Renal pelvis (tissue), 12 donors: ENCODE measurements at places on chromosomes 6 and 20. TPM values are rescaled to one million over a fixed set of nuclear protein-coding genes. Genes with fewer than 3 reads are reported as not detected.

GRCh38 chr6:32879691-32880090 is 25.7 kb downstream of the PSMB9 start:
- no peak for DNase-seq

GRCh38 chr6:107061125-107062020 is 33.4 kb downstream of the MTRES1 start:
- no peak for DNase-seq

DNA sequence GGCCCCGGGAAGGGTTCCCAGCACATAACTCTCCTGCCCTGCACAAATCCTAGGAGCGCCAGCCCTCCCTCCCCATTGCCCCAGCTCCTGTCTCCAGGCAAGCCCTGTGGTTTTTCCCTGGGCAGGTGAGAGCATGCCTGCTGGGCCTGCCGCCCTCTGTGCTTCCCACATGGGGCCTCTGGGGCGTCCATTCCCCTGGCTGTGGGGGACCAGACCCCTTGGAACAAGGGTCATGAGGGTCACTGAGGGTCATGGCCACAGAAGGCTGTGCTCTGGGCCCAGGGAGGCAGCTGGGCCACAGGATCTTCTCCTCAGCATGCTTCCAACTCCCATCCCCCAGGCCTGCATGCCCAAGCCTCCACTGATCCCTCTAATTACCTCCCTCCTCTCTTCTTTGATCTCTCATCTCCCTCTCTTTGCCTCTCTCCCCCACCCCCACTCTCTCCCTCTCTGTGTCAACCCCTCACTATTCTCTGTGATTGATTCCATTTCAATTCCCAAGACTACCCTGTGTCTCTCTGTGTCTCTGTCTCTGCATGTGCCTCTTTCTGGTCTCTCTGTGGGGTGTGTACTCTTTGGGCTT is 6.1 kb downstream of the MDFI start:
- DNase-seq = no peak

- DNase-seq = no peak
Observed at GRCh38 chr20:605237-605636, 4.9 kb downstream of the TCF15 start.

- DNase-seq = peak; percentile 40
Observed at GRCh38 chr6:40894962-40895799, 143.8 kb downstream of the UNC5CL start.

Gene TMEM30A
- 110 TPM for polyA plus RNA-seq

DNA sequence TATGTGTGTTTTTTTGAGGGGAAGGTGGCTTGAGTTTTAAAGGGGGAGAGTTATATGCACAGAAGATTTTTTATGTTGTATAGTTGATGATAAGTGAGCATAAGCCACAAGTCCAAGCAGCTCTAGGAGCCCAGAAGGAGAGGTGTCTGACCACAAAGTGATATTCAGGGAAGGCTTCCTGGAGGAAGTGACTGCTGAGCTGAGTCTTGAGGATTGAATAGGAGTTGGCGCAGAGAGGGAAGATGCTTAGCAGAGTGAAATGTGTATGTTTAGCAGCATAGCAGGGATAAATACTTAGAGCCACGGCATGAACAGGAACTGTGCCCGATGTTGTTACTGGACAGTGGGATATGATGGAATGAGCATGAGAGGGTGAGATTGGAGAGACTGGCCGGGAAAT is 255.1 kb upstream of the KCNG1 start:
- no peak for DNase-seq

DNA sequence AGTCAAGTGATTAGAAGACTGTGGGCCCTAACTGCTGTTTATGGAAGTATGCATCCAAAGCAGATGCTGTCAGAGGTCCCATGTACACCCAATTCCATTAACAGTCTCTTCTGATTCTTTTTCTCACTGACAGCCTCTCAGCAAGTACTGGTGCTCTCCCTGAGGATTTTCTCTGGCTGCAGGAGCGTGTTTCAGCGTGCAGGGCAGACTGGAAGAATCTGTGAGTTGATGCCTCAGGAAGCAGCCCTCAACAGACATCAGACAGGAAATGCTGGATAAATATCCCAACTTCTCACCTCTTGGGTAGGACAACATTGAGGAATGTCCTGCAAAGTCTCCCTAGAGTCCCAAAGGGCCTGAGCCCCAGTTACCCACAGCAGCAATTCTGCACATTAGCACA is 40.8 kb downstream of the ANKEF1 start:
- DNase-seq = no peak

Gene CALHM5
- 3.4 TPM for polyA plus RNA-seq

Gene CNR1
- 0.85 TPM for polyA plus RNA-seq

GRCh38 chr20:16228722-16229121 is 344.5 kb downstream of the KIF16B start:
- DNase-seq = no peak

Gene PAK5
- polyA plus RNA-seq = 0.52 TPM

DNA sequence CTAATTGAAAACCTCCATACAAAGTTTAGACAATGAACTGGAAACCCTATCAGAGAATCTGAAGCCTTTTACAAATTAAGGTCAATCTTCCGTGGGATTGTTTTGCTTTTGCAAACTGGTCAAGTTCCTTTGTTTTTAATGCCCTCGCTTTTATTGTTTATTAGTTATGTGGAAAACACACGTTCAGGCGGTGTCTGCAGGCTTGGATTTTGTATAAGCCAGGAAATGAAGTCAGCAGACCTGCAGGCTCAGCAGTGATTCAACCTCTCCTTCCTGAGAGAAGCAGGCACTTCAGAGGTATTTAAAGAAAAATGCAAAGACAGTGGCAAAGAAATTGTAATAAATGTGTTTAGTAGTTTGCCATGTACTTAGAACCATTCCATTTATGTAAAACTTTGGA is 103.4 kb upstream of the PDE10A start:
- no peak for DNase-seq

- DNase-seq = no peak
Observed at GRCh38 chr6:91705646-91706045, 1118.8 kb upstream of the MAP3K7 start.

Gene PRSS16
- polyA plus RNA-seq = 0.23 TPM

Gene MICAL1
- 25.8 TPM for polyA plus RNA-seq

DNA sequence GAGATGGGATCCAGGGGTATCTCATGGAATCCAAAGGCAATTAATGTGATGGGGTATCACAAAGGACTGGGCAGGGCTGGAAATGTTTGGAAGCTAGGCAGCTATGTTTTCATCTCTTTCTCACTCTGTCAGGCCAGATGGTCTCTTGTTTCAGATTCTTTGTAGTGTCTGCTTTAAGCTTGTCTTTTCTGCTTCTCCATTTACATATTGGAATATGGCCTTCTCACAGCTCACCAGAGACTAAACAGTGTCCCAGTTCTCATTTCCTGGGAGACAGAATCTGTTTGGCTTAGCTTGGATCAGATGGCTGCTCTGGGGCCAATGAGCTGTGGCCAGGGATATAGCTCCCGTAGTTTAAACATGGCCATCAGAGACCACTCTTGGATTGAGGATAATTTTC is 78.9 kb downstream of the SLC35F1 start:
- no peak for DNase-seq

Gene NUP43
- polyA plus RNA-seq = 46.5 TPM

GRCh38 chr20:20224806-20225205 is 143.1 kb upstream of the INSM1 start:
- DNase-seq = peak; percentile 39

DNA sequence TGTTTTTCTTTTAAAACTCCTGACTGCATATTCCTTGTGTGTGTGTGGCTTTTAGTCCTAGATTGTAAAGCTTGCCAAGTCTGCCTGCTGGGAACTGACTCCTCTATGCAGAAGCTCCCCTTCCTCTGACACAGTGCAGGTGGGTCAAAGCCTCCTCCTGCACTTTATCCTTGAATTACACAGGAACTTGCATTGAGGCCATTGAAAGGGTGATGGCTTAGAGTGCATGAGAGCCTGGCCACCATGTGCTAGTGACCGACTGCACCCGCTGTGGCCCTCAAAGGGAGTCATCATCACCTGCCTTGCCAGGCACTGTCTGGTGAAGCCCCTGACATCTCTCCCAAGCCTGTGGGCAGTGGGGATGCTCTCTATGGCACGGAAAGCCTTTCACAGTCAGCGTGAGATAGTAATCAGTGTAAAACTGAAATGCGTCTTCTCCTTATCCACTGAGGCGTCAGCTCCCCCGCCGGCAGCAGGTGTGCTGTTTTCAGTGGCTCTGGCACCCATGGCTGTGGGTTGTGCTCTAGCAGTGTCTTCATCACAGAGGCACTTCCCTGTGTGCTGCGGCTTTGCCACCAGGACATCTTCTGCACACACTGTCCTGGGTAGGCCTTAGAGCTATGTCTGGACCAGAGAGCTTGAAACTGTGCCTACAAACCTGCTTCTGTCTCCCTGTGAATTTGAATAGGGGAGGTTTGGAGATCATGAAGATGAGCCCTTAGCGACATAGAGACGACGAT is 87.9 kb downstream of the THBS2 start:
- DNase-seq = no peak

Gene MAFB
- polyA plus RNA-seq = 143 TPM

DNA sequence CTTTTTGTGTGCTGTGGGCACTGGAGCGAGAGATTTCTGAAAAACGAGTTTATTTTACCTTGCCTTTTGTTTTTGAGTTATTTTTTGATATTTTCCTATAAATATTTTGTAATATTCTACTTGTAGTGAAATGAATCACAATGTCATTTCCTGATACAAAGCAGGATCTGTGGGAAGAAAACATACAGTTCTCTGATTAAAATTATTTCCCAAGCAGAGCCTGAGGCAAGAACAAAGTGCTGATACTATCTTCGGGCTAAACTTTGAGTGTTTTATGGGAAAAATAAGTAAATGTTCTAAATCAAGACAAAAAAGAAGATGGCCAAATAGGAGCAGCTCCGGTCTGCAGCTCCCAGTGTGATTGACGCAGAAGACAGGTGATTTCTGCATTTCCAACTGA is 33.7 kb upstream of the ELOVL5 start:
- DNase-seq = no peak

- no peak for DNase-seq
Observed at GRCh38 chr6:82893889-82894652, 171.6 kb downstream of the UBE3D start.

GRCh38 chr6:22756365-22756764 is 187.0 kb downstream of the HDGFL1 start:
- no peak for DNase-seq

GRCh38 chr6:37210313-37210968 is 40.5 kb downstream of the PIM1 start:
- DNase-seq = peak; percentile 85

Gene THEMIS
- not detected for polyA plus RNA-seq

DNA sequence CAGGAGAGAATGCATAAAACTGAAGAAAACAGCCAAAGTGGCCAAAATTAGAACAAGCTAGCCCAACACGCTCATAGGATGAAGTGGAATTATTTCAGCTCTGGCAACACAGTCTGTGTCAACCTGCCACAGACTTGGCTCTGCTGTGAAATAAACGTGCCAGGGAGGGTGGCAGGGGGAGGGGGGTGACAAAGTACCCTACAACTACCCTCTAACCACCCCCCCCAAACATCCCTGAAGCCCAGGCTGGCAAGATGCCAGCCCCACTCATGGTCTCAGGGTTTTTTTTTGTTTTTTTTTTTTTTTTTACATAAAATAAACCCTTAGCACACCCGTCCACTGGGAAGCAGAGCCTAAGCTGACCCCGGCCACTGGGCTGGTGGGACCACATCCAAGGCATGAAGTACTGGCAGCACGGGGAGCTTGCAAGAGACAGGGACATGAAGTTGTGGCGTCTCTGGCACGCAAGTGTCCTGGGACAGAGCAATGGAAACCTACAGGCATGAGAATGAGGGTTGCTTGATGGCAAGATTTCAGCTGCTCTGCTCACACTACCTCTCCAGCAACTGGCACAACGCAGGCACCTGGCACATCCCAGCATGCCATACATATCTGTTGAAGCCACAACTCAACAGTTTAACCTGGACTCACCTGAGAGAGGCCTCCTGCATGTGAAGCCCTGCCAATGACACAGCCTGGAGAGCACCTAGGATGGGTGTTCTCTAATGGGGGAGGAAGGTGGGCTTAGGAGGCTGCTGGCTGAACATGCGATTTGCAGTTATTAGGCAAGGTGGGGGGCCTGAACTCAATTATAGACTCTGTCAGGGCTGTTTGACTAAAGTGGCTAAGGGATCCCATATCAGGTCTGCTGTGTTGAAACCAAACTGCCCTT is 76.4 kb downstream of the TRAM2 start:
- no peak for DNase-seq

Gene NRN1
- 6.3 TPM for polyA plus RNA-seq

Gene HCRTR2
- 0.34 TPM for polyA plus RNA-seq
